ENCODE measurements at places on chromosomes 3 and 15.

DNA sequence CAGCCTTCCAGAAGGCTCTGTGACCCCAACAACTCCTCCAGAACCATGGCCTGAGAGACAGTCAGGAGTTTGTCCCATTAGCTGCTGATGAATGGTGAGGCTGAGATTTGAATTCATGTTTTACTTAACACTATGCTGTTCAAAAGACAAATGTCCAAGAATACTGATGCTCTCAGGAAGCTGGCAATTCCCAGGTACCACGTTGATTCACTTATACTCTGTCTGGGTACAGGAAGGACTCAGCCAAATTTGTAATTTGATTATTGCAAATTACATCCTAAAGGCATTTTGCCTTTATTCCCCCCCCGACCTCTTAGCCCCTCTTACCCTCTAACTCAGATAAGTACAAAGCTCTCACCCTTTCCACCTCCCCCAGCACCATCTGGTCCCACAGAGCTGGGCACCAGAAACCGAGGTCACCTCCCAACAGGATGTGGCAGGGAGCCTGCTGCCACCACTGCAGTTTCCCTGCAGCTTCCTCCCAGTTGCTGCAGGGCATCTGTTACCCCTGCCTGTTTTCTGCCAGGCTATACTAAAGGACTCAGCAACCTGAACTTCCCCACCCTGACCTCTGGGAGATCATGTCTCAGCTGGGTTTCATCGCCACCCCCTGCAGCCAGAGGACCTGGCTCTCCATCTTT lies 33.6 kb downstream of the EAF1 start:
- peak; percentile 33 for DNase-seq

GRCh38 chr3:42741796-42742195 lies 31.3 kb downstream of the CCDC13 start:
- DNase-seq: no peak

- DNase-seq: peak; percentile 94
Observed at GRCh38 chr3:32684800-32685542, at the start of gene CNOT10. Gene CNOT10, plus strand, starts transcription at chr3:32685188. Its CDS starts 273 bp downstream, at chr3:32685461.

- DNase-seq: no peak
Observed at GRCh38 chr15:93307513-93307912, 218.5 kb upstream of the RGMA start.

DNA sequence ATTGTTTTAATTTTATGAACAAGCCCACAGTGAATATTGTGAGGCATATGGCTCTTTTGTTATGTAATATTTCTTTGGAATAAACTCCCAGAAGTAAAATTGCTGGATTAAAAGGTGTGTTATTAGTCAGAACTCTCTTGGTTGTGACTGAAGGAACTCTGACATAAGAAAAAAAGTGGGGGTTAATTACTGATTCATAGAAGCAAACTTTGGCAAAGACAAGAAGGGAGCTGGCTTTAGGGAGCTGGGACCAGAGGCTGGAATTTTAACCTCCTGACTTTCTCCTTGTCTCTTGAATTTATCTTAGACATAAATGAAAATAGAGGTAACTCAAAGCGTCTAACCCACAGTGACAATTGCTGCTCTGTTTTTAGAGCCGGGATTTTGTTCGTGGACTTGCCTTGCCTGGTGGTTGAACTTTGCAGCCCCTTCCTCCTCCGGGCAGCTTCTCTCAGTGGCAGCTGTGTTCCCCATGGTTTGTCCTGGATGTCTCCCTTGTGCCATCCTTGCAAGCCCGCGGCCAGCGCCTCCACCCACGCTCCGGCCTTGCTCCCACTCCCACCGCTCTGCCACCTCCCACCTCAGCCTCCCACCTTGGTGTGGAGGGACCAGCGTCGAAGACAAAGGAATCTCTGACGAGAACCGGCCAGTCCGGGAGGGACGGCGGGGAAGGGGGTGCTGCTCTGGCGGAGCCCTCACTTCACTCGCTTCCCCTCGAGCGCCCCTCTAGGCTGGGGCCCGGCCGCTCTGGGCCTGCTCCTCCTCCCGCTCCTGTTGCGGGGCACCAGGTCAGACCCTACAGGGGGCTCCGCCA lies 28.0 kb downstream of the ARHGAP31 start:
- no peak for DNase-seq

GRCh38 chr3:4385201-4385600 lies 81.9 kb downstream of the SUMF1 start:
- no peak for DNase-seq

DNA sequence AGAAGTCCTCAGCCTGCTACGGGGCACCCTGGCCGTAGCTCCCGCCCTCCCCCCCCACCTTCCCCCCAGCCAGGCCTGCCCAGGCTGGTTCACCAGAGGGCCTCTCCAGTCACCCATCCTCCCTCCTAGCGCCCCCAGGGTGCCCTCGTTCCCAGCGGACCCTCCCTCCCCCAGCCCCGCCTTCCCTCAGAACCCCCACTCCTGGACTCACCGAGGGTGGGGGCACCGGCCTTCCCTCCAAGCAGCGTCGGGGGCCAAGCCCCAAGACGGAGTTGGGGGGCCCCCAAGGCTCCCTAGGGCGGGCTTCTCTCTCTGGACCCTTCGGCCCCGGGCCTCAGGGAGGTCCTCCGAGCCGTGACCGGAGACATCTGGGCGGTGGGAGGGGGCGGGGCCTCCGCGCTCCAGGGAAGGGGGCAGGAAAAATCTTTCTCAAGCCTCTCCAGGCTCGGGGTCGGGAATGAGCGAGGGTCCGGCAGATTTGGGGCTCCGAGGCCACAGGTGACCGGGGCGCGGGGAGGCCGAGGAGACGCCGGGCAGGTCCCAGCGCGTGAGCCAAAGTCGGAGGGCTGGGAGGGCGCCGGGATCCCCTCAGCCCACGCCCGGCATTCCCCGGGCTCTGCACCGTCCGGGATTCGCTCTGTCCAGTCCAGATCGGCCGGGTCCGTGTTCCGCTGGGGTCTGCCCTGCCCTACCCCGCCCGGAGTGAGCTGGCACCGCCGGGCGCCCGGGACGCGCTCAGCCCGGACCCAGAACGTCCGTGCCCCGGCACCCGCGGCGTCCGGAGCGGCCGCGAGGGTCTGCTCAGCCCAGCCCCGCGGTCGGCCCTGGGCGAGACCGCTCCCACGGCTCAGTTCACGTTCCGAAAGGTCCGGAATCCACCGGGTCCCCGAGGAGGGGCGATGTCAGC lies 999 bp downstream of the INSYN1 start:
- DNase-seq: no peak

DNA sequence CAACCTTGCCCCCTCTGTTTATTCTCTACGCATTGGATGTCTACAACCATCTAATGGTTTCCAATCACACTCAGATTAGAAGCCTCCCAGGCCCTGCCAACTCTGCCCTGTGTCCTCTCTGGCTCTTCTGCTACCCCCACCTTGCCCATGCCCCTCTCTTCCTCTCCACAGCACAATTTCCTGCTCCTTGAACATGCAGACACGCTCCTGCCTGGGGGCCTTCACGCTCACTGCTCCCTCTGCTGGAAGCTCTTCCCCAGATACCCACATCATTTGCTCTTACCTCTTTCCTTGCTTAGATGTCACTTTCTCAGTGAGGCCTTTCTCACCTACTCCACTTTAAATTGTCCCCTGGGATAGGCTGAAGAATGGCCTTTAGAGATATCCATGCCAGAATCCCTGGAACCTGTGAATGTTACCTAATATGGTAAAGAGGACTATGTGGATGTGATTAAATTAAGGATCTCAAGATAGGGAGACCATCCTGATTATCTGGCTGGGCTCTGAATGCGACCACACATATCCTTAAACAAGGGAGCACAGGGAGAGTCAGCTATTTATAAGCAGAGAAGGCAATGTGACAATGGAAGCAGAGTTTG lies 9.9 kb downstream of the KY start:
- DNase-seq: no peak

DNA sequence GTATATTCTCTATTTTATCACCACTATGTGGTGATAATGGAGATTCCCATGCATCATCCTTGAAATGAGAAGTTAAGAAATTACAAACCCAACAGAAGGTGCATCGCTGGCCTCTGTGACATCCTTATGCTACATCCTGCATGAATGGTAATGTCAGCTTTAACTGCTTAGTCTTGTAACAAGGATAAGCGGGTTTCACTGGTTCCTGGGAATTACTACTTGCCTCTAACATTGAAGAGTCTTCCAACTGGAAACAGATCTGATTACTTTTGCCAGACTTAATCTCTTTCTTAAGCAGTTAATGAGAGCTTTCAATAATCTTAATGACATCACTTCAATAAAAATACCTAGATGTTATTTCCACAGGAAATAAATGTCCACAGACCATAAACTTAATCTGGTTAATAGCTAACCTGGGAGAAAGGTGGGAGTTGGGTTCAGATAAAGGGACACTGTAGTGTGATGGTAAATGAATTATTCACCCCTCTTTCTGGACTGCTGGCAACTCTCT lies 44.0 kb downstream of the FMN1 start:
- DNase-seq: no peak

DNA sequence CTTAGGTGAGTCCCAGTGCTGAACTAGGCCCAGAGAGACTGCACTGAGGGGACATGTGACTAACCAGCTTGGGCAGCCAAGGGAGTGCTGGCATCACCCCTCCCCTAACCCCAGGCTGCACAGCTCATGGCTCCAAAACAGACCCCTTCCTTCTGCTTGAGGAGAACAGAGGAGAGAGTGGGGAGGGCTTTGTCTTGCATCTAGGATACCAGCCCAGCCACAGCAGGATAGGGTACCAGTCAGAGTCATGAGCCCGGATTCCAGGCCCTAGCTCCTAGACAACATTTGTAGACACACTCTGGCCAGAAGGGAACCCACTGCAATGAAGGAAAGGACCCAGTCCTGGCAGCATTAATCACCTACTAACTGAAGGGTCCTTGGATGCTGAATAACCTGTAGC lies 49.9 kb upstream of the PLSCR4 start:
- DNase-seq: no peak

- peak; percentile 68 for DNase-seq
Observed at GRCh38 chr15:43187544-43188155, 2.4 kb downstream of the CCNDBP1 start.

- no peak for DNase-seq
Observed at GRCh38 chr3:86782286-86782685, 208.7 kb downstream of the VGLL3 start.

GRCh38 chr3:176562331-176562730 lies 635.0 kb downstream of the TBL1XR1 start:
- no peak for DNase-seq

DNA sequence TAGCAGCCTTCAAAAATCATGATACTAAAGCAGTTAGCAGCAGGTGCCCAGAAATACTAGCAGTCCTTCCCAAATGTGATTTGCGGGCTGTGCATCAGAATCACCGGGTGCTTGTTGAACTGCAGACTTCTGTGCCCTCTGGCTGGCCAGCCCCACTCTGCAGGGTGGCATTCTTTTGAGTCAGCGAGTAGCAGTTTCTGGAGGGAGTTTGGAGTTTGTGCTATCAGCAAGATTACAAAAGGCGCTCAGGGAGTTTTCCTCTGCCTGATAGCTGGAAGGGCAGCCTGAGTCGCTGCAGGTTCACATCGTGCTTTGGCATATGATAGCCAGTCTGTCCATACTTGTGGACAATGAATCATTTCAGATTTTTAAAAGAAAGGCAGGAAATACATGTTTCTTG lies 57.6 kb downstream of the CLDN11 start:
- no peak for DNase-seq

DNA sequence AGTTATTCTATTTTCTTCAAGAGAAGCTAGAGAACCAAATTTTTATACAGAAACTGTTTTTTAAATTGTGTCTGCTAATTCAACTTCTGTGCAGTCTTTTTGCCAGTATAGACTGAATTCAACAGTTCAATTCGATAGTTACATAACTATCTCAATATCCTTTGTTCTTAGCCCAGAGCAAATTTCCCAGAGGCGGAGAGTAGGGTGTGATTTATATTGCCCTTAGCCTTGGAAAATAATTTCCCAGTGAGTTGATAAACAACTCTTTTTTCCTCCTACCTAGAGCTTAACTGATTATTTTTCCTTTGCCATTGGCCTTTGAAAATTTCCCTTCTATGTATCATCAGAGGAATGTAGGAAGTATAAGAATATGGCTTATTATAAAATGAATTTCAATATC lies 420.5 kb downstream of the NSUN3 start:
- no peak for DNase-seq

DNA sequence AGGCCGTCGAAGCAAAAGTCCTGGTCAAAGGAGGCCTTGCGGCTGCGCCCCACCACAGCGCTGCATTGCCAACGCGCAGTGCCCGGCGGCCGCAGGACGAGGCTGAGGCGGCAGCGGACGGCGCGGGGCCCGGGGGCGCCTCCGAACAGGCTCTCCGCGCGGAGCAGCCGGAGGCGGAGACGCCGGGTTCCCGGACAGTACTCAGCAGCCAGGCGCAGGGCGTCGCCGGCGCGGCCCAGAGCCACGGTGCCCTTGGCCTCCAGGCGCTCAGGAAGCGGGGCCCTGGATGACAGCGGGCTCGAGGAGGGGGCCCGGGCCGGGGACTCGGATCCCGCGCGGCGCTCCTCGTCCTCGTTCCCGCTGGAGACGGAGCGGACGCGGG lies 1.1 kb downstream of the C2CD4B start:
- DNase-seq: no peak

Data from natural killer cell (primary cell).